NCI-H524 treated with DMSO at 0.1 percent for 48 hours (cell line): ENCODE measurements at places on chromosomes 1 and 21.

- DNase-seq: no peak
Observed at GRCh38 chr1:12121212-12122003, 45.4 kb upstream of the TNFRSF1B start.

- DNase-seq: no peak
Observed at GRCh38 chr1:182784556-182785171, 4.9 kb upstream of the NPL start.

GRCh38 chr1:3127738-3128137 lies 58.7 kb downstream of the PRDM16 start:
- DNase-seq: no peak

- no peak for DNase-seq
Observed at GRCh38 chr1:229636042-229636441, 10.0 kb downstream of the URB2 start.

GRCh38 chr21:43820466-43820865 lies 31.1 kb downstream of the RRP1 start:
- DNase-seq: no peak

DNA sequence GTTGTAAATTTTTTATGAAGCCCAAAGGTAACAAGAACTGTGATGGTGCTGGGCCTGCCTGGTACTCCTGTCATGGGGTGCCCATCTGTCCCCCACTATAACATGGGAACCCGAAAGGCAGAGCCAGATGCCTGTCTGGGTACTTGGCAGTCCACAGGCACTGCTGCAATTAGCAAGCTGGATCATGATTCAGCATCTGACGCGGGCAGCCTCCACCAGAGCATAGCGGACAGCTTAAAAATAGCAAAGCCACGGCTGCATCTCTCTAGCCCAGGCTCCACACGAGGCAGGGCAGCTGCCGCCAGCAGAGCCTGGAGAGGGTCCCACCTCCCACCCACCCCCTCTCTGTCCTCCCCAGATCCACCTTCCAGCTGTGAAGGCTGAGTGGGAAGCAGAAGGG lies 22.9 kb downstream of the SUSD4 start:
- no peak for DNase-seq

DNA sequence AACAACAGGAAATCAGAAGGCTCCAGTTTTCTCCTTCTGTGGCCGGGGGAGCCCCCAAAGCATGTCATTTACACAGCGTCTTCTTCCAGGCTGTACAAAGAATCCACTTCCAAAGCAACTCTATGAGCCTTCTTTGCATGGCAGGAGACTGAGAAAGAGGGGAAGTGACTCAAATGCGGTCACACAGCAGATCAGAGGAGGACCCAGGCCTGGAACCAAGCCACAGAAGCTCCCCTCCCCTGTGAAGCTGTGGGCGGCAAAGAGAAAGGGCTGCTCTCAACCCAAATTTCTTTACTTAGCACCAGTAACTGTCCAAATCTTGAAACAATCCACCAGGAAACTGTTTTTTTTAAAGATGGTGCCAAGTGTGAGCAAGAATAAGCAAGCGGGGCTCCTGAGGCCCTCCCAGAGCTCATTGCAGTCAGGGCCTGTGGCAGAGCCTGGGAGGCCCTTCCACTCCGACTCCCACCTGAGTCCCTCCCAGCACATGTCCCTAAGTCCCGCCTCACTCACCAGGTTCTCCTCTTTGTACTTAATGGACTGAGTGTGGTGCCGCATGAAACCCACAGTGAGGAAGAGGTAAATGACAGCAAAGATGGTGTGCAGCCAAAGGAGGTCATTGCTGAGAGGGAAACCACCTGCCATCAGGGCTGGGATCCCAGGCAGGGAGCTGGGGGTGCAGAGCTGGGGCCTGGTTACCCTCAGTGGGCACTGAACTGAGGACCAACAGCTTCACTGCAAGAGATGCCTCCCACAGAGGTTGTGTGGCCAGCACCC lies 15.9 kb downstream of the TMEM63A start:
- DNase-seq: no peak

GRCh38 chr1:41173651-41174050 lies 68.5 kb downstream of the SCMH1 start:
- DNase-seq: no peak

DNA sequence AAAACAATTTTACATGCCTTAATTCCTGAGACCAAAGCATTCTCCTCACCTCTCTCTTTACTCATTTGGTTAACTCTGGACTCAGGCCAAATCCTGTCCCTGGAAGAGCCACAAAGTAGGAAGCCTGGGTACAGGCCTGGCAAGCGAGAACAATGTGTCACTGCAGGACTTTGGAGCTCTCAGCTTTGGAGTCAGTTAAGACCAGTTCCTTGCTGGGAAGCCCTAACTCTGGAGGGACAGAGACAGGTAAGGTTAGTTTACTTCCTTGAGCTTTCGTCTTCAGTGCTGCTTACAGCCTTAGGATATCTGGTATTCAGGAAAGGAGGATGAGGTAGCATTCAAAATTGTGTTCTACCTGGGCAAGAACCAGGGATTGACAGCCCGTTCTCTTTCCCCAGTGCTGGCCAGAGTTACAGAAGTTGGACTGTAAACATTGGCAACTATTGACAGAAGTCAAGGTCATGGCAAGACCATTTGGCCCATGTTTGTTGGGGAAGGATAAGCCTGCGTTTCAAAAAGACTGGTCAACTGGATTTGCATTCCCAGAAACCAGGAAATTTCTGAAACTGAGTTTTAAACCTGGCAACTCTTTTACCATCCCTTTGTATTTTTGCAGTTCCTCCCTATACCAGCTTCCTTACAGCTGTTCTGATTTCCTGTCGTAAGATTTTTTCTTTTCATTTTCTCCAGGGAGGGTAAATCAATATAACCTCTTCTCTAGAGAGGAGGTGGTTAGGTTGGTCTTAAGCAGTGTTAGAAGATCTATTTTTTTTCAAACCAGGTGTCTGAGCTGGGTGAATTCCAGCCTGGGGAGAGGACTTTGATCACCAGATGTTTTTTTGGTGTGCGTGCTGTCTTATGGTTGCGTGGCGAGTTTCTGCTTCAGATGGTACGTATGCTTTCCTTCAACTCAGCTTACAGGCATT lies at the start of gene C4BPB:
Gene C4BPB (plus strand): TSS at position 160 of the 926 bp plus-strand sequence. CDS start 672 bp downstream, at position 832.
- no peak for DNase-seq

DNA sequence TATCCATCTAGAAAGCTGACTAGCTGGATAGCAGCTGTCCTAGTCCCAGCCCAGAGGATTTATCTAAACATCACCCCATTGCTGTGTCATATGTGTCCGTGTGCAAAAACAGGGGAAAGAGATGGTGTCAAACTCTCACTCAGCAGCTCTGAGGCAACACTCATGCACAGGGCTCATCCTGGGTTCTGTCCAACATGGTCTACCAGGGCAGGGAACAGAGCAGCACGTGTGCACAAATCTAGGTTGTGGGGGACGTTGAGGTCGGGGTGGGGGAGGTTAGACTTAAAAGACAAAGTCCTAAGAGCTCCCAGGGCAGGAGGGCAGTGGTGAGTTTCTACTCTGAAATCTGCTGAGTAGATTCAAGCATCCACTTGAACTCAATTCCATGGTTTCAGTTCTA lies 16.2 kb downstream of the PI4KB start:
- no peak for DNase-seq
